Endothelial cell (in vitro differentiated cells): ENCODE measurements at places on chromosomes 2 and 18.

GRCh38 chr2:19775838-19776237 lies 125.9 kb downstream of the TTC32 start:
- no peak for DNase-seq

DNA sequence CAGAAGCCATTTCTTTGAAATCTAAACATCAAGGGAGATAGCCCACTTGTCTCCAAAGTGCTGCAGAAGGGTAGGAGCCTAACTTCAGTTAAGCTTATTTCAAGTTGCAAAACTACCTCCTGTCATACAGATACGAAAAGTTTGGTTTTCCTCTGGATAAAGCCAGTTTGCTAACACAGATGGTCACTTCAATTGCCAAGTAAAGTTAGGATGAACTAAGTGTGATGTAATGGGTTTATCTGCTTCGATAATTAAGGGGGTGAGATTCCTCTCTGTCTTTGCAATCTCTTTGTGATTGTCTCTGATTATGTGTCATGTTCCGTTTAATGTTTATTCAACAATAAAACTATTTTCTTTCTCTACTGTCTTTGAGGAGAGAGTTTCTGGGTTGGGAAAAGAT lies 156.4 kb downstream of the SLC39A10 start:
- DNase-seq, result no peak

DNA sequence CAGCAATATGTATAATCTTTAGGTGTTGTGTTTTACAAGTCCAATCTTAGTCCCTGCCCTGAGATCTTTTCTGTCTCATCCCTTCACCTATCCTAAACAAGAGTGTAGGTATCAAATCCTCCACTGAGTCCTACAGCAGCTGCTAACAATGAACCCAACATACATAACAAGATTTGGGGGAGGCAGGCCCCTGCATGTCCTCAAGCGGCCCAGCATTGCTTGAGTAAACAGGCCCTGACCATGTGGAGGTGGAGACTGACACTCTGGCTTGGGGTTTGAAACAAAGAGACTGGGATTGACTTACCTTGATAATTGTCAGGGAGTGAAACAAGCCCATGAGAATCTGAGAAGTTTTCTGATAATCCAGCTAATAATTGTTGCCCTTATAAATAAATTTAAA lies 213.4 kb downstream of the STK39 start:
- no peak for DNase-seq

DNA sequence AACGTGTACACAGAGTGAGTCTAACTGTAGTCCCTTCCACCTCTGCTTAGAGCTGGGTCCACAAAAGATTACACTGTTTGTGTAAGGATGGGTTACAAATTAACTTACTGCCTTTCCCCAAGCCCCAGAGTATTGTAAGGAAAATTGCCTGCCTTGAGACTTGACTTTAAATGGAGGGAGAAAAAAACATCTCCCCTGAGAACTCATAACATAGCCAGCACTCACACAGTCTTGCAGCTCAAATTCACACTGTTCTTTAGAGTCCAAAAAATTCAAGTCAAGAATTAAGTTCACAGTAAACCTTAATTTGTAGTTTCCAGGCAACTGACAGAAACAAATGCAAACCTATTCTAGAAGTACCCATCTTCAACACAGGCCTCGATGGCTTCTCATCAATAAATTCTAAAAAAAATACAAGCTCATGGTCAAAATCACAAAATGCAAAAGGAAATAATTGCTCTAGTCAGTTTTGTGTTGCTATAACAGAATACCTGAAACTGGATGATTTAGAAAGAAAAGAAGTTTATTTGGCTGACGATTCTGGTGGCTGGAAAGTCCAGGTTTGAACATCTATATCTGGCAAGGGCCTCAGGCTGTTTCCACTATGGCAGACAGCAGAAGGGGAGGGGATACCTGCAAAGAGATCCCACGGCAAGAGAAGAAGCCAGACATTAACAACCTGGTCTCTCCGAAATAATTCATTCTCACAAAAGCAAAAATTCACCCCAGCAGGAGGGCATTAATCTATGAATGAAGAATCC lies 34.6 kb upstream of the TMEM17 start:
- no peak for DNase-seq

GRCh38 chr2:237674731-237675276 lies 47.4 kb downstream of the LRRFIP1 start:
- DNase-seq, result peak; percentile 90
